ENCODE measurements at places on chromosomes 3 and 15. TPM values are rescaled to one million over a fixed set of nuclear protein-coding genes. Genes with fewer than 3 reads are reported as not detected.

DNA sequence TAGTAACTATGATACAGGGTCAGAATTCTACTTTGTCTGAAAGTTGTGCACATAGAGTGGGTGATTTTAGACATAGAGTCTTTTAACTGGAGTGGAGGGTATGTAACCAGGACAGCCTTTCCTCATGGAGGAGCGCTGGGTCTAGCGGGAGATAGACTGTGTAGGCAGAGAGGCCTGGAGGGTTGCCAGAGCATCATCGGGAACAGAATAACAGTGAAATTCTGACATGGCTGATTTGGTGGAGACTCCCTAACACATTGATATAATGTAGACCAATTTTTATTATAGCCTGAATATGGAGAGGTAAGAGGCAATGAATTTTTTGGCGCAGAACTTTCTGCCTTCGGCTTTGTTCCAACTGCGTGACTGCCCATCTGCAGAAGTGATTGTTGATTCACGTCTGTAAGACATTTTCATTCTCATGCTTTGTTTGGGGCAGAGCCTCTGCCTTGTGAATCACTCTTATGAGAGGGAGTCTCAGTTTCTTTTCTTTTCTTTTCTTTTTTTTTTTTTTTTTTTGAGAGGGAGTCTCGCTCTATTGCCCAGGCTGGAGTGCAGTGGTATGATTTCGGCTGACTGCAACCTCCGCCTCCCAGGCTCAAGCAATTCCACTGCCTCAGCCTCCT is 16.0 kb downstream of the LPP start:
- no peak for DNase-seq

- no peak for DNase-seq
Observed at GRCh38 chr3:64520334-64520733, 167.5 kb downstream of the ADAMTS9 start.

DNA sequence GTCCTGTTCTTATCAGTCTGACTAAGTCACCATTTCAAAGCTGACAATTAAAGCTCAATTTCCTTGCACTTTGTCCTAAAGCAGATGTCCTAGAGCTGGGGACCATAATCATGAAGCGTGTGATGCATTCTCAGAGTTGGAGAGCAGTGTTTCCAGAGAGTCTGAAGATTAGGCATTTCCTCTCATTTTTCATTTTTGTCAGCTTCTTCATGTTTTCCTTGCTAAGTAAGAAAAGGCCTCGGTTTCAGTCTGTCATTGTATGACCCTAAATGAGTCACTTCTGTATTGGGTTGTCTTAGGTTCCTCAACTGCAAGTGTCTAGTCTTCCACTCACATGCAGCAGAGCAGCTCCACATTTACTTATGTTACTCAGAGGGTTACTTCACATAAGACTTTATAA is 257.2 kb upstream of the TPRG1 start:
- no peak for DNase-seq

- no peak for DNase-seq
Observed at GRCh38 chr15:67771189-67771800, 54.0 kb upstream of the SKOR1 start.

The CLASP2 gene
- 1,092 TPM for total RNA-seq

The CFAP91 gene
- total RNA-seq = 7.7 TPM

The FAIM gene
- total RNA-seq = 26.9 TPM

The C2CD4B gene
- total RNA-seq = 0.41 TPM

The PLA2G4E gene
- total RNA-seq = not detected

DNA sequence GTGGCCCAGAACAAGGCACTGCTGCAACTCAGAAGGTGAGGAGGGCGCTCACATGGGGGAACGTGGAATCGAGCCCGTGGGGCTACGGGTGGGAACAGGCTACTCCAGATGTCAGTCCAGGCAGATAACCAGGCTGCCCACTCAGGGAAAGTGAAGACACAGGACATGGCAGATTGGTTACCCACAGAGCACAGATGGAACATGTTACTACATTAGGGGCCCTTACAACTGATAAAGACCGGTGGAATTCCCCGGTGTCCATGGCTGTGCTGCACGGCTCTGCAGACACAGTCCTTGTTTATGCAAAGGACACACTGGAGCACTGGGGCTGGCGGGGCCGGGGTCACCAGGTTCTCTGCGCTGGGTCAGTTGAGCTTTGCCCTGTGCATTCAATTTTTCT is 36.9 kb downstream of the PCSK6 start:
- no peak for DNase-seq

- DNase-seq = no peak
Observed at GRCh38 chr3:141477224-141477623, 9.6 kb upstream of the RASA2 start.

- DNase-seq = no peak
Observed at GRCh38 chr15:47517737-47518136, 199.6 kb upstream of the SEMA6D start.

GRCh38 chr3:113268311-113268710 is 57.0 kb downstream of the BOC start:
- DNase-seq = no peak

The CORO2B gene
- total RNA-seq = 19.2 TPM

DNA sequence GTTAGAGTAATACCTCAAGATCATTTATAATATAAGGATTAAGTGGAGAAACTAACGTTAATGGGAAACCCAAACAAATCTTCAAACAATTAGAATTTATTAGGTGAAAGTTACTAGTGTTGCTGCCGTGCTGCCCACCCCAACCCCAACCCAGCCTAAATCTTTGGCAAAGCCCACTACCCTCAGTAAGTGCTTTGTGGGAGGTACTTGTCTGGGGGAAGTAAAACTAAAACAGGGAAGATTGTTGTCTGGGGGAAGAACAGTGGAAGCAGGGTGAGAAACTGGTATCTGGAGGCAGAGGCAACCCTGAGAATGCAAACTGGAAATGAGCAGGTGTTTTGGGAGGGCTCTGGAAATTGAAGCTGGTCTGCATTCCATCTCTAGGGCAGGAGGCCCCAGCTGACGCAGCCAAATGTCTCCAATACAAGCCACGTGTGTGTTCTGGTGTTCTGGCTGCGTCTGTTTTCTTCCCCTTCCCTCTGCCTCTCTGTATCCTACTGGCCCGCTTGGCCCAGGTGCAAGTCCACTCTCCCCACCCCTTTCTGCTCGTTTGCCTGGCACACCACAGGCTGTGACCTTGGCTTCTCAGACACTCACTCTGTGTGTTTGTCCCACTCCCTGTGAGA is 32.7 kb downstream of the FEM1B start:
- no peak for DNase-seq

- DNase-seq = no peak
Observed at GRCh38 chr3:186532598-186533072, 11.5 kb downstream of the CRYGS start.

The CLDN16 gene
- total RNA-seq = 1.6 TPM
